ENCODE measurements at places on chromosomes 5 and 9.

- DNase-seq, result peak; percentile 29
These were observed 124.6 kb upstream of the SARDH start for GRCh38 chr9:133862585-133863256.

DNA sequence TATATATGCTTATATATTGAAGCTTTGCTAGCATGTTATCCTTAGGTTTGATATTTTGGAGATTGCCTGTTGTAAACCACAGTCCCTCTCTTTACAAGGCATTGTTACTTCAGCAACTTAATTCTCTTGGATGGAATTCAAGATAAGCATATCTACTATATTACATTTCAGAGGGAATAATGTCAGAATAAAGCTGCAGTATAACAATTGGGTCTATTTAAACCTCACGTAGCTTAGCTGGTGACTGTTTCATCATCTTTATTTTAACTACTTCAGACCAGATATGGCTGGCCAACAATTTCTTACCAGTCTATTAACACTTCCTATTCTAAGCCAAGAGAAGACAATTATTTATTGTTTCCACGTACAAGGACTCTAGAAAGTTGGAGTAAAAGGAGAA is 27.1 kb downstream of the ZCCHC10 start:
- DNase-seq, result no peak

DNA sequence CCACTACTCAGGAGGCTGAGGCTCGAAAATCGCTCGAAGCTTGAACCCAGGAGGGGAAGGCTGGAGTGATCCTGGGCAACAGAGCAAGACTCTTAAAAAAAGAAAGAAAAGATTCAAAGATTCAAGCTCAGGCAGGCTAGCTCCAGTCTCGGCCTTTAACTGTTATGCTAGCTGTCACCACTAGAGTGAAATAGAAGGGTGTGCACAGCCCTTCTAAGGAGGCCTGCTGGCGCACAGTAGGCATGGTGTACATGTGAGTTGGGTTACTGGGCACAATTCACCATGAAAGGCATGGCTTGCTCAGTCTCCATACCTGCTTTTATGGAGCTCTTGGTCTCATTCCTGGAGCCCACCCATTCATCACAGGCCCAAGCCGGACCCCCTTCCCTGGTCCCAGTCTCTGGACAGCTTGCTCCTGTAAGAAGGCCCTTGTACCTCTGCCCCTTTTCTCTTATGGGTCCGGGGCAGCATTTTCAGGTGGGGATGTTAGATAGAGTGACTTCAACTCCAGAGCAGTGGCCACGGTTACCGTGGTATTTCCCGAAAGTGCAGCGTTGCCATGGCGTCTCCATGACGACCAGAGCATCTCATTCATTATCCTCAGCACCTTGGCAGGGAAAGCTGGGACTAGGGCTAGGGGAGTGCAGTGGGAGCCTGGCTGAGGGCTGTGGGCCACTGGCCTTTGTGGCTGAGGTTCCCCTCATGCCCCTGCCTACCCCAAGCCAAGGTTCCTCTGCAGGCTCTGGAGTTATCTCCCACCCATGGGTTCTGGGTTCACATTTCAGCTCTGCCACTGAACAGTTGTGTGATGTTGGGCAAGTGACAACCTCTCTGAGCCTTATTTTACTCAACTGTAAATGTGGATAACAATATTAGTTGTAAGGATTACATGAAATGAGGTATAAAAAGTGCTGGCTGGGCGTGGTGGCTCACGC is 5.7 kb downstream of the NDST1 start:
- DNase-seq, result no peak

- DNase-seq, result no peak
These were observed 26.8 kb downstream of the BARHL1 start for GRCh38 chr9:132609184-132609583.

DNA sequence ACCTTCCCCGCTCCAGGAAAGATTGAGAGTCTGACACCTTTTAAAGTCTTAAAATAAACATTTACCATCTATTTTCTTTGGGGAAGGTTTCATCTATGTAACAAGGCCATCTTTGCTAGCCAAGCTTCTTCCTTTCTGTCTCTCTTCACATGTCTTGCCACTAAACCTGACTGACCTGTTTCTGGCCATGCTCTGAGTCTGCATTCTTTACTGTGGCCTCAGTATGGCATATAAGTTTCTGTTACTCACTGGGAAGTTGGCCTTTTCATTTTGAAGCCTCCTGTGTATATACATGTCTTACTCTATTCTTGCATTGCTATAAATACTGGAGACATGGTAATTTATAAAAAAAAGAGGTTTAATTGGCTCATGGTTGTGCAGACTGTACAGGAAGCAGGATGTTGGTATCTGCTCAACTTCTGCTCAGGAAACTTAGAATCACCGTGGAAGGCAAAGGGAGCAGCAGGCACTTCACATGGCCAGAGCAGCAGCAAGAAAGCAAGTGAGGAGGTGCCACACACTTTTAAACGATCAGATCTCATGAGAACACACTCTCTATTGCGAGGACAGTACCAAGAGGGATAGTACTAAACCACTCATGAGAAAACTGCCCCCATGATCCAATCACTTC is 48.1 kb downstream of the KCNV2 start:
- DNase-seq, result no peak

DNA sequence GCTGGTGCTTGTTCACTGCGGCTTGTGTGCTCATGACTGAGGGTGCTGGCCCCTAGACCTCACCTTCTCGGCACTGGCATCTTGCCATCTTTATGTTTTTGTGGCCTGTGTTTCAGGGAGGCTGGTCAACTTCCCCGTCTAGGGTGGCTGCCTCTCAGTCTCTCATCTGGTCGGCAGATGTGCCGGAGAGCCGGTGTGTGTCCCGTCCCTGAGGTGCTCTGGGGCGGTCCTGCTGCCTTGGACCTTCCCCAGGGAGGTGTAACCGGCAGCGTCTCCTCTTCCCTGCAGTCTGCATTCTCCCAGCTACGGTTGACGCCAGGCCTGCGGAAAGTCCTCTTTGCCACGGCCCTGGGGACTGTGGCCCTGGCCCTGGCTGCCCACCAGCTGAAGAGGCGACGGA is 5.6 kb downstream of the MIGA2 start:
- no peak for DNase-seq

- DNase-seq, result no peak
These were observed 45.9 kb downstream of the TEK start for GRCh38 chr9:27154908-27155307.

GRCh38 chr9:107067739-107068416 is 204.9 kb downstream of the ZNF462 start:
- DNase-seq, result peak; percentile 57

- DNase-seq, result peak; percentile 39
These were observed 23.1 kb downstream of the IRF1 start for GRCh38 chr5:132467287-132467984.
